ENCODE measurements at places on chromosomes 2 and 18.

DNA sequence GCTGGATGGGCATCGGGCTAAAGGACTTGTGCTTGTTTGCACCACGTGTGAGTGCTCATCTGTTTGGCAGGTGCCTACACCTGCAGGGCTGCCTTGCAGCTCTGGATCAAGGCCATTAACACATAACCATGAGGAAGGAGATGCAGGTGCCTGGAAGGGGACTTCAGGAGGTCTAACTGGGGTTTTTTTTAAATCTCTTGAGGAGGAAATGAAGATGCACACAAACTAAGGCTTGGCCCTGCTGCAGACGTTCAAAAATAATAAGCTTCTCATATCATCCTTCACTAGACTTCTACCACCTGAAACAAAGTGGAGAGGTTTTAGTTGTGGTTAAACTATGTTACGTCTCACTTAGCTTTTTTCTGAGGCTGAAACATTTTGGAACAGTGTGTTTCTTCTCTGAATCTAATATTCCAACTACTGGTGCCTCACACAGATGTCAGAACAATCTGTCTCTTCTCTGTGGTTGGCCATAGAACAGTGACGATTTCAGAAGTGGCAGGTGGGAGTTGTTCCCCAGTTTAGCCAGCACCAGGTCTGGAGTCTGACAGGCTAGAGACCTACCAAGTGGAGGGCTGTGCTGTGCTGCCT is 36.5 kb downstream of the BCL2L11 start:
- no peak for DNase-seq

DNA sequence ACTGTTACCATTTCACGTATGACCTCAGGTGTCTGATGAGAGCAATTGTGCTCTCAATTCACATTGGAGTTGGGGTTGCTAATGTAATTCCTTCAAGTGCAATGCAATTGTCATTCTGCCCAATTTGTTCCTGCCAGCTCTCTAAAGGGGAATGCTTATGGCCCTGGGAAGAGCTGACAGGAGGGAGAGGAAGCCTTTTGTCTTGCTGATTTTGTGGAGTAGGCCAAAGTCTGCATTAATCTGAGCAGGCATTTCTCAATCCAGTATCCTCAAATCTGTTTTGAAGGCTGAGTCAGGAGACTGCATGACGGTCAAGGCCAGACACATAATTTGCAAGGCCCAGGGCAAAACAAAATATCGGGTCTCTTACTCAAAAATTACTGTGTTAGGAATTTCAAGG is 326.4 kb upstream of the SPHKAP start:
- no peak for DNase-seq

DNA sequence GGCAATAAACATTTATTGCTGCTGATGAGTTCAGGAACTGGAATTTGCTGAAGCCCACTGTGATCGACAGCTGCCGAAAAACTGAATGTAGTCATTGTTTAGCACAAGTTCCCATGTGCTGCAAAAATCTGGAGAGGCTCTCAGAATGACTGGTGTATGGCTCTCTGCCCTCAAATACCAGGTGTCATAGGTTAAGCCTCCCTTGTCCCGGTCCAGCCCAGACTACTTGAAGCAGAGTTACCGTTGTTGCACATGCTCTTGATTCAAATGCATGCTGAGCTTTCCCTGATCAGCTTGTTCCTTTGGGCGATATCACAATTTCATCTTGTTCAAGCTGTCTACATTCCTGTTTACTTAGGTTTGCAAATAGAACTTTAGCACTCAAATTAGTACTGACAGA is 625.2 kb downstream of the CPS1 start:
- no peak for DNase-seq

DNA sequence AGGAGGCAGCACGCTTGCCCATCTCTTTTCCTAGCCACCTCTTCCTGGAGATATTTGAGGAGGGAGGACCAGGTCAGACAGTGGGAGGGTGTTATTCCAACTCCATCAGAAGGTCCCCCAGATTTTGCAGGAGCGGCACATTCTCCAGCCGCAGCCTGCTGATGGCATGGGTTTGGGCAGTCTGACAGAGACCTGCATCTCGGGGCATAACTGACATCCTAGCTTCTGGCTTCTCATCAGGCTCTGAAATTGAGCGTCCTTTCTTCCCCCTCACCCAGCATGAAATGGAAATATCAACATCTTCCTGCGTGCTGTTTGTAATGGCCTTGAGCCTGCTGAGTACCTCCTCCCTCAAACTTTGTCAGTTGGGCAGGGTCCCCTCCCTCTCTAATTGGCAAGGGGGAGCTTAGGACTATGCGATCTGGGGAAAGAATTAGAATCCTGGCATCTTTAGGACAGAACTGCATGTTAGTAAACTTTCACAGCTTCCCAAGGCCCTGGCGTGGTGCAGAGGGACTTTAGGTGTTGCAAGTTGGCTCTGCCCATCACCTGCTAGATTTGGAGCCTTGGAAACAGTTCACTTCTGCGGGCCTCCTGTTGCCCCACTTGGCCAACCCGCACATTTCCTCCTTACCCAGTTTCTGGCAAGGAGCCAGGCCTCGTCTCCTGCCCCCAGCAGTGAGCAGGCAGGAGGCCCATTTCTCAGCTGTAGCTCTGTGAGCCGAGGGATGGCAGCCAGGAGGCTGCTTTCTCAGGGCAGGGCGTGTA is 2.2 kb downstream of the ITM2C start:
- DNase-seq, result no peak

DNA sequence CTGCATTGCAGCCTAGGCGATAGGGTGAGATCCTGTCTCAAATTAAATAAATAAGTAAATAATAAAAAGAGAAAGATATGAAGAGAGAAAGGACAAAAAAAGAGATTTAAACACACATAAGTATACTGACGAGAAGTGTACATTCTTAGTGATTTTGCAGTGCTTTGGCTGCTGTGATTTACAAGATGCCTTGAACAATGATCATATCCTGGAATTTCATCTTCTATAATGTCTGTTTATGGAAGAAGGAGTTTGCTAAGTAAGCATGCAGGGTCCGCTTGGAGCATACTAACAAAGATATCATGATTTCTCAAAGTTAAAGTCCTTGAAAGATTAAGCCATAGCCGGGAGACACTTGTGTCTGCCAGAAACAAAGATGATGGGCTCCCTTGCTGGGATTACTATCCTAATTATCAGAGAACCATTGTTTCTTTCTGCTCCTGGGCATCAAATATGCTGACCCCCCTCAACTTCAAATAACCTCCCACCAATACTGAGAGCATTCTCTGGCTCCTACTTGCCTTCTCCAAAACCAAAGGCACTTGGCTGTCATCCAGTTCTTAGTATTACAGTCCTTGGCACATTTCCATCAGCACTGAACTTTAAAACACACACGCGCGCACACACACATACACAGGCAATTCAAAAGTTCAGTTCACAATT is 47.5 kb upstream of the STAM2 start:
- DNase-seq, result no peak

- no peak for DNase-seq
Observed at GRCh38 chr2:41989501-41990180, 58.2 kb upstream of the PKDCC start.

- no peak for DNase-seq
Observed at GRCh38 chr2:177419274-177419673, 26.7 kb downstream of the AGPS start.

DNA sequence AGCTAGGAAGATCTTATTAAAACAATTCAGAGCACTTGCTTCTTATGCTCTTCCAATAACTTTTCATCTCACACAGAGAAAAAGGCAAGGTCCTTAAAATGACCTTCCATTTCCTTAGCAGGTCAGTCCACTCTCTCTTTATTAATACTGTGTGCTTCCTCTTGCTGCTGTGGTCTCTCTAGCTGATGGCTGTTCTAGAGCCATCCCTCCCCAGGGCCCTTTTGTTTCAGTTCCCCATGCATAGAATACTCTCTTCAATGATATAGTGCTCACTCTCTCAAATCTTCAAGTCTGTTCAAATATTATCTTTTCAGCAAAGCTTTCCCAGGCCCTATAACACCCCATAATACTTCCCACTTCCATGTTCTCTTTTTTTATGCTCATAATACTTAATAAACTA is 469.3 kb downstream of the METTL4 start:
- DNase-seq, result no peak

DNA sequence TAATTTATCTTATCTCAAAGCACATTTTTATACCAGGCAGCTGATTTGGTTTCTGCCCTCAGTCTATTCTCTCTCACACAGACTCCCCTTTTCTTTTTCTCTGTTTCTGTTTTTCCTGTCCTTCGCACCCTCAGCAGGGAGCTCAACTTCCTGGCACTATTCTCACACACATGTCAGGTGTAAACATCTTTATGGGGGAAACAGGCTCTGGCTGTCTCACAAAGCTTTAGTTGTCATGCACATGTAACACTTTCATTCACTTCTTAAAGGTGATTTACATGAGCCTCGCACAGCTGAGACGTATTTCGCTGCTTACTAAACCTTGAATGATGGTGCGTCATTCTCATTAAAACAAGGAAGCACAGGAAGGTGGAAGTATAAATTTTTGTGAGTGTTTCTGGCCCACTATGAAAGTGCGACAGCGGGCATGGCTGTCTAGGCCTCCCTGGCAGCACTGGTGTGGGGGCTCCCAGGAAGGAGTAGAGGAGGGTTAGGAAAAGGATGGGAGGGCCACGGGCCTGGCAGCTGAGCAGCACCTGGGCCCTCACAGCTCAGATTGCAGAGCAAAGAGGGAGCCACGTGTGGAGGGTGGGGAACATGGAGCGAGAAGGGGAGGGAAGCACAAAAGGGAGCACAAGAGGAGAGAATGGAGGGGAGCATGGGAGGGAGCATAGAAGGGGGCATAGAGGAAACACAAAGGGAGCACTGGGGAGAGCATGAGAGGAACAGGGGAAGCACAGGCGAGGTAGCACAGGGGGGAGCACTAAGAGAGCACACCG is 46.2 kb upstream of the SNTG2 start:
- no peak for DNase-seq

- DNase-seq, result no peak
Observed at GRCh38 chr18:76489081-76489480, 6.0 kb downstream of the ZNF516 start.

DNA sequence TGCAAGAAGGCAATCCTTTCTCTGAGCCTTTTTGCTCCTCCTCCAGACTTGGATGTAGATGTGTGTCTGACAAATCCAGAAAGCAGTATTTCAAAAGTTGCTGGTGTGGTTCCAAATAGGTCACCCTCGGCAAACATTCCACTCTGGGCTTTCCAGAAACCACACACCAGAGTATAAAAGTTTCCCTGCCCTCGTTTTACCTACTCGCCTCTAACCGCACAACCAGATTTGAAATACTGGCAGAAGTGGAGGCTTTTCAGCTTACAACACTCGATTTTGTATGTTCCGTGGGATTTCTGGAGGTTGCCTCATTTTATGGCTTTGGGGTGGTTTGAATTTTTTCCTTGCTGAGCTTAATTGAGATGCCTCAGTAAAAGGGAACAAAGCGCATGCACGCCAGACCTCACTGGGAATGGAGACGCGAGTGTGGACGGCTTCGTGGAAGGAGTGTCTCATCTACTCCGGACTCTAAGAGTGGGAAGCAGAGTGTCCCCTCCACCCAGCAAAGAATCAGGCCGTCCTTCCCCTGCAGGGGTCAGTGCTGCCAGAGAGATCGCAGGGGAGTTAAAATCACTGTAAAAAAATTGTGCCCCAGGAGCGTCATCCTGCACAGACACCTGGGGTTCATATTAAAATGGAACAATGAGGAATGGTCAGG is 44.0 kb upstream of the RPL31 start:
- DNase-seq, result no peak

- DNase-seq, result no peak
Observed at GRCh38 chr2:71620851-71621251, 167.5 kb downstream of the DYSF start.

DNA sequence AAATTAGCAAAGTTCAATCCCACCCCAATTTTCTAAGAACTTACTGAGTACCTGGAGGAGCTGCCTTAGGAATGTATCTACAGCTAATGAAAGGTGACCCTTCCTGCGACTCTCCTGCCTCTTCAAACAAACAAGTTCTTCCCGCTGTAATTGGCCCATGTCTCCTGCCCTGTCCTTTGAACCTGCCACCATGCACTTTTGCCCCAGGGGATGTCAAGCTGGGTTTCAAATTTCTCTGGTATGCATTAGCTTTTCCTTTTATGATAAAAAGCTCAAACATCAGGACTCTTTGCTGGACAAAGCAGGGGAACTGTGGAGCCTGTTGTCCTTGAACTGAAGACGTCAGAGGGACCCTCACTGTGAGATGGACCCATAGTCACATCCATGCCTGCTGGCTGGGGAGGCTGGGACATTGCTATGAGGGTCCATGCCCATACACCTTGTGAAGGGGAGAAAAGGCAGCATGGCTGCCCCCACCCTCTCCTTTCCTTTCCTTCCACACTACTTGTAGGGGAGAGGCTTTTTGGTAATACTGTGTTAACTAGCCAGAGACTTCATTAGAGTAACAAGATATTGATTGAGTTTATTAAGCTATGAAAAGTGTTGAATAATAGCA is 210.7 kb upstream of the COPS8 start:
- no peak for DNase-seq

- no peak for DNase-seq
Observed at GRCh38 chr2:197800091-197800490, 4.3 kb upstream of the PLCL1 start.
